Activated T-helper 1 cell treated with anti-CD3 and anti-CD28 coated beads, Interleukin-12 subunit alpha, Interleukin-12 subunit beta, Interleukin-2, Interleukin-4 antibody, amounts not matched to agents 30 ng/mL and 10 ng/mL and 1 ng/mL, durations not matched to agents 14 hours and 24 hours and 36 hours (primary cell): ENCODE measurements at places on chromosomes 7 and 10. TPM values are rescaled to one million over a fixed set of nuclear protein-coding genes. Genes with fewer than 3 reads are reported as not detected.
A peak's percentile ranks its signal among the peaks of the same experiment; 100 is the strongest.

DNA sequence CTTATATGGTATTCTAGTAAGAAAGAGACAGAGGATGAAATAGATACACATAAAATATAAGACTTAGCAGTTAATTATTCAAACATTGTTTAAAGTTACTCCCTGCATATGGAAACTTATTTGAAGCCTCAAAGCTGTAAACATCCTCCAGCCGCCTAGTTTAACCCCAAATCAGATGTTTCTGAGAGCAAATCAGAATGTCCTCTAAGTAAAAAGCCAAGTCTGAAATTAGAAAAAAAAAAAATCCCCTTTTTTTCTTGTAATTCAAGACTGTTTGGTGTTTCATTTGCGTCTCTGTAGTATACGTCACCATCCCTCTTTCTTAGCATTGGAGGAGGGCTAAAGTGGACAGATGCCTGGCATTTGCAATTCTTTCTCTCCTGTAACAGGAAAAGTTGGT is 46.4 kb downstream of the TMEM26 start:
- DNase-seq = no peak

GRCh38 chr10:83214136-83214535 is 925.2 kb upstream of the GHITM start:
- DNase-seq = no peak

DNA sequence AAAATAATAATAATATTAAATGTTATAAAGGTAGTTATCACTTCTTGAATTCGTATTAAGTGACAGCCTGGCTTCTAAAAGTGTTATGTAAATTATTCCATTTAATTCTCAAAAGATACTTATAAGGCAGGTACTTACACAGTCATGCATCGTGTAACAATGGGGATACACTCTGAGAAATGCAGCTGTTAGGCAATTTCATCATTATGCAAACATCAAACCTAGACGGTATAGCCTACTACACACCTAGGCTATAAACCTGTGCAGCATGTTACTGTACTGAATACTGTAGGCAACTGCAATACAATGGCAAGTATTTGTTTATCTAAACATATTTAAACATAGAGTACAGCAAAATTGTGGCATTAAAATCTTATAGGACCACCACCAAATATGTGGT is 1.5 kb downstream of the IFIT1 start:
- no peak for DNase-seq

GRCh38 chr7:82167558-82168314 is 275.8 kb downstream of the CACNA2D1 start:
- no peak for DNase-seq

DNA sequence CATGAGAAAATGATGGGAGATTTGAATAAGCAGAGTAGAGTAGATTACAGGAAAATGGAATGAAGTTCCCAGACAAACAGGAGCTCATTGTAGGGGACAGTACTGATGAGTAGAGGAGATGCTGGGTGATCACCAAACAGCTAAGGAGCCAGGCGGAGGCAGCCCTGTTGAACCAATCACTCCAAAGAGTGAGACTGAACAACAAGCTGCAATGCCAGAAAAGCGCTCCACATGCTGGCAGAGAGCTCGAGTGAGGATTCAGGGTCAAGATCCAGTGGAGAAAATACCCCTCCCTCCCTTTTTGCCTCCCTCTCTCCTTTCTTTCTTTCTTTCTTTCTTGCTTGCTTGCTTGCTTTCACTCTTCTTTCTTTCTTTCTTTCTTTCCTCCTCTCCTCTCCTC is 133.3 kb downstream of the PFKFB3 start:
- DNase-seq = no peak

DNA sequence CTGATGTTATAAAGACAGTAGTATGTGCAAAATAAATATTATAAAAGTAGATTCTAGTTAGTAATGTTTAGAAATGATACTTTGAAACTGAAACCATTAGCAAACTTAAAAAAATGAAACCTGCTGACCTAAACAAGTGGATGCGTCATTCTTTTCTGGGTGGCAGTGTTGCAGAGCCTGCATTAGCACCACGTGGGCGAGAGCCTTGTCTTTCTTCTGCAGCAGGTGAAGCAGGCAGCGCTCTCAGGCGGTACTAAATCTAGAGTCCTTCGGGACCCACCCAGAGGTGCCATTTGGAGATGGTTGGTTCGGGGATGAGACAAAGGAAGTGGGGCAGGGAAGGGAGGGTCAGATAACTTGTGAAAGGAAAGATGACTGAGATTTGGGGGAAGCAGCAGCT is 759.1 kb upstream of the IGFBP3 start:
- no peak for DNase-seq

GRCh38 chr10:117460846-117461765 is 81.4 kb upstream of the EMX2 start:
- DNase-seq = no peak

- DNase-seq = no peak
Observed at GRCh38 chr10:1514681-1515080, 222.6 kb downstream of the ADARB2 start.

DNA sequence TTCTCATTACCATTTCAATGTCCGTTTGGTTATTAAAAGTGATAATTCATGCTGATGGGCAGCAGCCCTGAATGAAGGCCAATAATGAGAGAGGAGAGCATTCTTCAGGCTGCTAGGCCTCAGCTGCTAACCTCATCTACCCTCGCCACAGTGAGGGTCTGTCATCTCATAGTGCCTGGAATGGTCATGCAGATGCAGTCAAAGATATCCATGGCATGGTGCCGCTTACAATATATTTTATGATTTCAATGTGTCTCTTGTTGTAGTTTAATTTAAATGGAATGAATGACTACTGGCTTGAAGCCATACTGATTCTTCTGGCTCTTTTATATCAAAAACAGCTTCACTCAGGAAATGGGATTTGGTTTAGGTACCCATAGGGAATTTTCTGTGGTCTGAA is 126.9 kb downstream of the SLC16A9 start:
- no peak for DNase-seq

GRCh38 chr7:19747740-19748339 is 25.6 kb downstream of the TMEM196 start:
- DNase-seq = no peak

- DNase-seq = no peak
Observed at GRCh38 chr10:71729161-71729636, 9.6 kb upstream of the C10orf105 start.

GRCh38 chr7:159048656-159049055 is 96.0 kb downstream of the VIPR2 start:
- no peak for DNase-seq

GRCh38 chr10:72320676-72321247 is 34.0 kb downstream of the DNAJB12 start:
- DNase-seq = no peak

- peak; percentile 15 for DNase-seq
Observed at GRCh38 chr7:41816111-41816510, 113.2 kb upstream of the INHBA start.

DNA sequence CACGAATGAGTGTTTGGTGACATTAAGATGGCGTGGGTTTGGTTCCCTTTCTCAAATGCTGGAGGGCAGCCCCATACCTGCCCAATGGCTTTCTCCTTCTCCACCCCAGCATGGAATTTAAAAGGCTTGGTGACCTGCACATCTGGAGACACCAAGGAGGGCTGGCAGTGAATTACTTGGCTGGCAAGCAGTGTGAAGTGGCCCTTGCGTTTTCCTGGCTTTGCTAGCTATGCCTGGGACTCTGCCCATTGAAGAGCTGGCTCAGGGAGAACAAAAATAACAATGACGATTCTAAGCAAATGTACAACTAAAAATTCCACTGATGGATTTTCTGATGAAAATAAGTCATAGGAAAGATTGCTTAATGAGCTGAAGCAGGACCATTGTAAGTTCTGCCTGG is 203.7 kb downstream of the CYP26A1 start:
- no peak for DNase-seq

DNA sequence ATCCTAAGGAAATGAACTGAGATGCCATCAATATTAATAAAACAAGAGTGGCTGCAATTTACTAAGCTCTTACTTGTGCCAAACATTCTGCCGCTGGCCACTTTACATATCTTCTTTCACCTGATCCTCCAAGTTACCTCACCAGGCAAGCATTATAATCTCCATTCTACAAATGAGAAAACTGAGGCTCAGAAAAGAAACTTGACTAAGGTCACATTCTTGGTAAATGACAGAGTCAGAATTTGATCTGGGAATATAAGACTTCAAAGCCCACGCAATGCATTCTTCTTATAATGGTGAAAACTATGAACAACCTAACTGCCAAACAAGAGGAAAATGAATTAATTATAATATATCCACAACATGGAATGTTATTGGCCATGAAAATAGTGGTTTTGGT is 46.1 kb upstream of the SMNDC1 start:
- no peak for DNase-seq

- DNase-seq = no peak
Observed at GRCh38 chr10:88256013-88256680, 327.0 kb downstream of the RNLS start.

GRCh38 chr7:75943864-75944263 is 28.9 kb downstream of the POR start:
- no peak for DNase-seq

GRM3 gene
- not detected in 2 replicates for total RNA-seq

ADARB2 gene
- 0.05 and 0.20 TPM in 2 replicates for total RNA-seq

TMEM229A gene
- not detected in 2 replicates for total RNA-seq

SPDYE5 gene
- total RNA-seq = not detected in 2 replicates
